ENCODE measurements at places on chromosomes 11 and 22.

GRCh38 chr11:111878385-111878848 lies 548 bp downstream of the FDXACB1 start:
- DNase-seq, result peak; percentile 47

DNA sequence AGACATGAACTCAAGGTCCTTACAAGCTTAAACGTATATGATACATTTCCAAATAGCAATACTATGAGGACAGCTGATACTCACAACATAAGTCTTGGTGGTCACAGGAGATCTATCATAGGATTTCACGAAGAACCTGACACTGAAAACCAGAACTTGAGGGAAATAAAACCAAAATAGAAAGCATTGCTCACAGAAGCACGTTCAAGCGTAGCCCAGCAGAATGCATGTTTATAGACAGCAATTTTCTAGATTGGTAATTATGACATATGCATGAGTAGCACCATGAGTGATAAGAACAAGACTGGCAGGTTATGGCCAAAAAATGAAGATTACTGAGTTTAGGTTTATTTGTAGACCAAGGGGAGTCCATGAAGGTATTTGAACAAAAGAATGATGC lies 243.5 kb downstream of the ETS1 start:
- DNase-seq, result no peak

DNA sequence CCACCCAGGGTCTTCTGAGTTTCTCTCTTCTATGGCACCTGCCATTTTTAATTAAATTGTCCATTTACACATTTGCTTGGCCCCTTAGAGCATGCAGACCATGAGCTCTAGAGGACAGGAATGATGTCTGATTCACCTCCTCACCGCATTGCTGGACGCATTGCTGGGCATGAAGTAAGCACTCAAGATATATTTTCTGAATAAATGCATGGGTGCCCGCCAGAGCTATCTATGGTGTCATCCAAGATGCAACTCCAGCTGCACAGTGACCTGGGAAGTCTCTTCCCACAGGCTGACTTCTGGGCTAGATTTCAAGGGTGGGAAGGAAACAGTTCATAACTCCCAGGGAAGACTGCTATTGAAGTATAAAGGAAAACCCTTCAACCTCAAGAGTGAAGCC lies 66.6 kb upstream of the ASPHD2 start:
- no peak for DNase-seq

- DNase-seq, result no peak
Observed at GRCh38 chr11:68521969-68522652, 61.6 kb downstream of the PPP6R3 start.

DNA sequence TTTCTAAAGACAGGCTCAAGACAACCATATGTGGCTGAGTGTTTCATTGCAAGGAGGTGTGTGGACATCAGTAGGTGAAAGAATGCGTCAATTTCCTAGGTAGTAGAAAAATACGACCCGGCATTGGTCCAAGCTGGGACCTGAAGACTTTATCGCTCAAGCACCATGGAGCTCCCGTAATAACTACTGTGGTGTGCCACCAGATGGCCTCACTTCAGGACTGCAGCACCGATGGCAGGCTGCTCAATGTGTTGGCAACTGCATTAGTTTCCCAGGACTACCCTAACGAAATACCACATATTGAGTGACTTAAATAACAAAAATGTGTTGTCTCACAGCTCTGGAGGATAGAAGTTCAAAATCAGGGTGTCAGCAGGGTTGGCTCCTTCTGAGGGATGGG lies 72.4 kb upstream of the FAT3 start:
- no peak for DNase-seq

GRCh38 chr22:29831186-29831921 lies 6.7 kb downstream of the ASCC2 start:
- DNase-seq, result no peak

DNA sequence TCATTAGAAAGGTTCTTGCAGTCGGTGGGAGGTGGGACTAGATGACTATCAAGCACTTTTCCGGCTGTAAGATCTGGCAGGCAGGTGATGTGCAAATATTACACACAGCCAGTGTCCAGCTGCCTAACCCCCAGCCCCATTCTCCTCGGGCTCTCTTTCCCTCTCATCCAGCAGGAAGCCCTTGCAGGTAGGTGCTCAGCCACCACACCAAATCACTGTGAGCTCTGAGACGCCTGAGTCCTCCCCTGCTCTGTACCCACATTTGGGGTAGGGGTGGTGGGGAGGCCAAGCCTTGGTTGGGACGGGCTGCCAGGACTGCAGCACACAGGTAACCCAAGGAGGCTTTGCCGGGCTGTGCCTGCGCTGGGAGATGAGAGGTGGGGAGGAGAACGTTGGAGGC lies 601 bp downstream of the ART5 start:
- DNase-seq, result no peak

DNA sequence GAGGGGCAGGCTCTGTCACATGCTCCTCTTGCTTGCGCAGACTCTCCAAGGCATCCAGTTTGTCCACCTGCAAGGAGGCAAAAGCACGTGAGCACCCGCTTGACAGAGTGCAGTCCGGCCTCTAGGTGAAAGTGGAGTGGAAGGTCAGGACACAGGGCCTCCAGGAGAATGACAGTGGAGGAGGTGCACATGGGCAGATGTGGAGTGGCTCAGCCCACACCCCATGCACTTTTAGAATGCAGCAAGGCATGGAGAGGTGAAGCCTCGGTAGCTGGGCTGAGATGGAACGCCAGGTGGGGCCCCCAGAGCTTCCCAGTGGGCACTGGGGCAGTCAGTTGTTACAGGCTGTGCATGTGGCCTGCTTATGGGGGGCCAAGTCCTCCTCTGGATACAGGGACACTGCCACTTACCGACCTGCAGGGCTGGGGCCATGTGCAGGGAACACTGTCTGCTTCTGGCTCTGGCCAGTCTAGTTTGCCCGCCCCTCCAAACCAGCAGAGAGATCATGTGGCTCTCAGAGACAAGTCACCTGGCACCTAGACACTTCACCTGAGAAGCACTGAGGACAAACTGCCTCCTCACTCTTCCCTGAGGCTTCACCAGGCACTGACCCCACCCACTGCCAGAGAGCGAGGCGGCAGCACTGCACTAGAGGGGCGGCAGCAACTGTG lies 2.3 kb upstream of the SLC25A1 start:
- DNase-seq, result no peak

- DNase-seq, result no peak
Observed at GRCh38 chr22:42314709-42315391, 44.4 kb upstream of the TCF20 start.

DNA sequence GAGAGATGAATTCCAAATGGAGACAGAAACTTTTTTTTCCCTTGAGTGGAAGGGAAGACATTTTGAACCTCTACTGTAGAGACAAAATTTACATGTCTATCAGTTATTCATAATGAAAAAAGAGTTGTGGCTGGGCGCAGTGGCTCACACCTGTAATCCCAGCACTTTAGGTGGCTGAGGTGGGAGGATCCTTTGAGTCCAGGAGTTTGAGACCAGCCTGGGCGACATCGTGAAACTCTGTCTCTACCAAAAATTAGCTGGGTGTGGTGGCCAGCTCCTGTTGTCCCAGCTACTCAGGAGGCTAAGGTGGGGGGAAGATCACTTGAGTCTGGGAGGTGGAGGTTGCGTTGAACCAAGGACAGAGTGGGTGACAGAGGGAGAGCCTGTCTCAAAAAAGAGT lies 4.1 kb downstream of the EED start:
- no peak for DNase-seq

DNA sequence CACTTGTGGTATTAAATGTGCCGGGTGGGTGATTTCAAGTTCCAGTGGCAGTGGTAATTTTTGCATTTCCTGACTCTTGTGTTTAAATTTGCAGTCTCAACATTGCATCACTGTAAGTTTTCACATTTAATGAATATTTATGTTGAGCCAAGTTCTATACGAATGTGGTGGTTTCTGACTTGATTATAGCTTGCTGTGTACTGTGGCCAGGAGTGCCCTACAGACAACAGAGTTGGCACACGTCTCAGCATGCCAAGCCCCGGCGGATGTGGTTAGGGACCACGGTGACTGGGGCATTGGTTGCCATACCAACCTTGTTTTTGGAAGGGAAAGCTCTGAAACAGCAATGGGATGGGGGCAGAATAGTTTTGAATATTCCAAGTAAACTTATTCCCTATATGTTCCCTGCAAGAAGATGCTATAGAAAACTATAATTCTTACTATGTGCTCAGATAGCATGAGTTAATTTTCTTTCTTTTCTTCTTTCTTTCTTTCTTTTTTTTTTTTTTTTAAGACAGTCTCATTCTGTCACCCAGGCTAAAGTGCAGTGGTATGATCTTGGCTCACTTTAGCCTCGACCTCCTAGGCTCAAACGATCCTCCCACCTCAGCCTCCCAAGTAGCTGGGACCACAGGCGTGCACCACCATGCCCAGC lies 16.0 kb downstream of the ZNRF3 start:
- DNase-seq, result no peak

DNA sequence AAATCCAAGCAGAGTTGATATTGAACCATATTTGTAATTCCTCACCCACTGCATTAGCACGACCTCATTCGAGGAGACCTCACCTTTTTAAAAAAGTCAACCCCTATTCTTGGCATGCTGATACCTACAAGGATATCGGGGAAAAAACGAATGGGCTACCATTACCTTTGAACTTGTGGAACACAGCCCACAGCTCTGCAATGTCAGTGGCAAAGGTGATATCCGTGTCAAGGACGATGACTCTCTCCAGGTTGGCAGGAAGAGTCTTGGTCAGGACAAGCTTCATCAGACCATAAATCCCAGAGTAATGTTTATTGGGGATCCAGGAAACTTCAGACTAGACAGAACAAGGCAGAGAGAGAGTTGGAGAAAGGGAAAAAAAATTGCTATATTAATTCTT lies 355.6 kb downstream of the LARGE1 start:
- no peak for DNase-seq

- no peak for DNase-seq
Observed at GRCh38 chr22:49894322-49895054, 23.8 kb downstream of the ALG12 start.

GRCh38 chr11:34346551-34346950 lies 11.3 kb downstream of the ABTB2 start:
- no peak for DNase-seq

DNA sequence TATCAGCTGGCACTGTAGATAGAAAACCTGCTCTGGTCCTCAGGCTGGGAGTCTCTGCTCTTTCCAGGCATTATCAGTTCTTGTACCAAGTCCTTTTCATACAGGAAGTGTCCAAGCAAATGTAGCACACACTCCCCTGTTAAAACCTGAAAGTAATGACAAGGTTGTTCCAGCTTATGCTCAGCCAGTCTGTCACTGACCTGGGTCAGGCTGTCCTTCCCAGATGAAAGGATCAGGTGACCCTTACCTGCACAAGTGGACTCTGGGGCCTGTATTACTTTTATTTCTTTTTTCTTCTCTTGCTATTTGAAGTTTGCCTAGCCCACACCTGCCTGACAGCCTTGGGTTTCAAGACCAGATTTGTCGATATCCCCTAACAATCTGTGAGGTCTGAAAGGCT lies 156.3 kb upstream of the SESN3 start:
- no peak for DNase-seq

DNA sequence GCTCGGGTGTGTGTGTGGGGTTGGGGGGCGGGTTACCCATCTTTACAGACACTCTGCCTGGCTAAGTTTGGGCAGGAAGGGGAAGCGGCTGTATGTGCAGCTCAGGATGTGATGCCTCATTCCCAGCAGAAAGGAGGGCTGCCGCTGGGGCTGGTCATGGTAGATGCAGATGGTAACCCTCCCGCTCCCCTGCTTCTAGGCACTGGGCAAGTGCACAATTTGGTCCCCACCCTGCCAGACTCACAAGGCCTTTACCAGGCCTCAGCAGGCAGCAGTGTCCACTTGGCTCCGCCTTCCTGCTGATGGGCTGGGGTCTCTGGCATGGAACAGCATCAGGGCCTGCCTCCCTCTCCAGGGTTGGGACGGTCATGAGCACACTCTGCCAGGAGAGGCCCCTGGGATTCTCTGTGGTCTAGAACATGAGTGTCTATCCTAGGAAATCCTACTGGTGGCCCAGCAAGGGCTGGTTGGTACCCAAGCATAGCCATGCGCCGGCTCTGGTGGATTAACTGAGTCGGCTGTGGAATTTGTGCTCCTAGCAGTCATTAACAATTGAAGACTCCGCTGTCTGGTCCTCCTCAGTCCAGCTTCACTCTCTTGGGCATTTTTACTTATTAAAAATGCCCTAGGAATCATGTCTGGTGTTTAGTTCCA lies 4.2 kb downstream of the LMO1 start:
- no peak for DNase-seq

DNA sequence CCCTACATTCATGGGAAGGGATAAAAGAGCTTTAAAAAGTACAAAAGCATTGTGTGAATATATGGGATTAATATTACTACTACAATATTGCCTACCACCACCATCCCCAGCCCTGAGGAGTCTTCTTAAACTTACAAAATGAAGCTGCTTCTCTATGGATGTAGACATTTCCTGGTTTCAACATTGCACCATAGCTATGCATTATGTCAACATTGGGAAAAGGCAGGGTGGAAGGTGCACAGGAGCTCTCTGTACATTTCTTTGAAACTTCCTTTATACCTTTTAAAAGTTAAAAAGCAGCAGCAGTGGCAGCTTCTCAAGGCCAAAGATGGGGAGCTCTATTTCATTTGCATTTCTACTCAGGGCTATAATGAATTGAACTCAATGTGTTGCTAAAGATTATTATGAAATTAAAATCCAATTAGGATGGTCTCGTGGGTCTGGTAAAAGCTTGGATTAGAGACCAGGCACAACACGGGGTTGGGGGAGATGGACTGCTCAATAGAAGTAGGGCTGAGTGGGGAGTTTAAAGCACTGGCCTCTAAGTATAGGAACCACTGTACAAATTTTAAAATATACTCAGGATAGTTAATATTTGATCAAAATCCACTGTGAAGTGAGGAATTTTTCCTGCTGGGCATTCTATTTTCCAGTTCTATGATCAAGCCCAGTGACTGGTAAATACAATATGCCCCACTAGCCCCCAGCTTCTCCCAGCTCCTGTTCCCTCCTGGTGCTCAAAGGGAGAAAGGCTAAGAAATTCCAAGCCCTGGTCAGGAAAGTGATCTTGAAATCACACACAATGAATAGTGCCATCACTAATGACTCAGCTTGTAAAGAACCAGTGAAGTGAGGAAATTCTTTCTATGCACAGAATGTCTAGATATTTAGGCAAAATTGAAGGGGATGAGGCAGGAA lies 362.7 kb upstream of the CCDC90B start:
- DNase-seq, result no peak

- DNase-seq, result no peak
Observed at GRCh38 chr22:44918925-44919392, 90.8 kb downstream of the PHF21B start.

GRCh38 chr11:69515271-69516245 lies 34.1 kb downstream of the LINC01488 start:
- DNase-seq, result no peak

GRCh38 chr11:123203934-123204333 lies 8.9 kb upstream of the CLMP start:
- no peak for DNase-seq

DNA sequence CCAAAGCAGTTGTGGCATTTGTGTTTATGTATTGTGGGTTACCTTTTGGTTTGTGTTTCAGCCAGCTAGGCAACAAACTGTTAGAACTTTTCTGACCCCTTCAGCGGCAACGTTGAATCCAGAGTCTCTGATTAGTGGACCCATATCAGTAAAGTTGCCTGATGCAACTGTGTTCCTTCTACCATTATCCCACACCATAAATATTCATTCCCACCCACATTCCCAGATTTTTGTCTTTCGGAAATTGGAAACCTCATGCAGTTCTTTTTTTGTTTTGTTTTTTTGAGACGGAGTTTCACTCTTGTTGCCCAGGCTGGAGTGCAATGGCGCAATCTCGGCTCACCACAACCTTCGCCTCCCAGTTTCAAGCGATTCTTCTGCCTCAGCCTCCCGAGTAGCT lies 30.7 kb upstream of the RBX1 start:
- no peak for DNase-seq

Data from NCI-H1417 treated with DMSO at 0.1 percent for 48 hours (cell line).